Stimulated activated CD8-positive, alpha-beta memory T cell treated with anti-CD3 and anti-CD28 coated beads, Interleukin-4, amount 100 ng/mL, for 4 hours (primary cell): ENCODE measurements at places on chromosomes 1 and 21.
A peak's percentile ranks its signal among the peaks of the same experiment; 100 is the strongest.

- no peak for DNase-seq
Observed at GRCh38 chr1:184672013-184672726, 82.5 kb downstream of the EDEM3 start.

- no peak for DNase-seq
Observed at GRCh38 chr1:41109310-41110197, 88.0 kb upstream of the SLFNL1 start.

- DNase-seq = no peak
Observed at GRCh38 chr1:32743380-32744070, 41.0 kb upstream of the SYNC start.

GRCh38 chr1:173314656-173315055 is 107.5 kb upstream of the TNFSF4 start:
- DNase-seq = no peak

GRCh38 chr1:78728359-78728758 is 78.7 kb downstream of the IFI44 start:
- no peak for DNase-seq

DNA sequence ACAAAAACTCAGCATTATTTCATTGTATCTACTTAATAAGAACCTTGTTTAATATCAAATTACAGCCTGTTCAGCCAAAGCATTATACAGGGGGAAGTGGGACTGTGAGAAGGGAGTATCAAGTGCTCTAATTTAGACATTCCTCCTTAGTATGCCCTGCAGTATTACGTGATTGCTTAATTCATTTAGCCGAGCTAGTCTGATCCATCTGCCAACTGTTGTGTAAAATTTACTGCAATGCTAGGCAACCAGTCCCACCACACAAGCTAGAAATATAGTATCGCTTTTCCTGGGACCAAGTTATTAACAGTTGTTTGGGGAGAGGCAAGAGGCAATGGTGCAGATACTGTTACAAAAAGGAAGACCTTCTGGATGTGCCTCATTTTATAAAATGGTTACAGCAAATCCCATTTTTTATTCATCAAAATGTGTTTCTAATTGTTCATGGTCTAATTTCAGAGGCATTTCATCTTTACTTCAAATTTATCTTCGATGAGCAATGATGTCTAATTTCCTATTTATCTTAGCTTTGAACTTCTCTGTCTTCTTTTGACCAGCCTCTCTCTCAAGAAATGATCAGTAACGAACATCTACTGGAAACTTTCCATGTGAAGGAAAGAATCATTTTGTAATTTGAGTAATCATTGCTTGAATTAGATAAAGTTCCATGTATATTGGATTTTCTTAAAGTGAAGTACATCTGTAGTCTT is 283.3 kb downstream of the DUSP10 start:
- no peak for DNase-seq

GRCh38 chr1:89041119-89041641 is 18.5 kb upstream of the GBP3 start:
- no peak for DNase-seq

- DNase-seq = peak; percentile 14
Observed at GRCh38 chr1:244969355-244970235, 105.3 kb upstream of the HNRNPU start.

- no peak for DNase-seq
Observed at GRCh38 chr1:7745783-7746182, 25.3 kb upstream of the VAMP3 start.

GRCh38 chr1:33167650-33168447 is 14.0 kb downstream of the TRIM62 start:
- DNase-seq = no peak

- no peak for DNase-seq
Observed at GRCh38 chr1:206833106-206833680, 32.2 kb upstream of the IL20 start.

DNA sequence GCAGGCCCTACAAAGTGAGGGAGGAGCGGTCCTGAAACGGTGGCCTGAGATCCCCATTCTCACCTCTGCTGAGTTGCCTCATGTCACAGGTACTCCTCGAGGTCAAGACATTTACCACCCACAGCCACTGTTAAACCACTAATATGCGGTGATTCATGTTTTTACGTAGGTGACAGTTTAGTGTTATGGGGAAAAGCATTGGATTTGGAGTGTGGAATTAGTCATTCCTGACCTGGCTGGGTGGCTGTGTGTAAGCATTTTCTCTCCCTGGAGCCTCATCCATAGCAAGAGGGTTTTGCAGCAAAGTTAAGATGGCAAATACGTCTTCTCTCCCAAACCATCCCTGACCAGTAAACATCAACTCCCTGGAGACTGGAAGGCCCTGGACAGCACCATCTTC is 57.8 kb upstream of the KCNJ6 start:
- DNase-seq = no peak

- no peak for DNase-seq
Observed at GRCh38 chr1:214493126-214493796, 58.1 kb downstream of the PTPN14 start.

GRCh38 chr1:85243372-85243771 is 16.1 kb downstream of the C1orf52 start:
- no peak for DNase-seq

GRCh38 chr1:68173936-68174737 is 58.2 kb downstream of the WLS start:
- DNase-seq = no peak

DNA sequence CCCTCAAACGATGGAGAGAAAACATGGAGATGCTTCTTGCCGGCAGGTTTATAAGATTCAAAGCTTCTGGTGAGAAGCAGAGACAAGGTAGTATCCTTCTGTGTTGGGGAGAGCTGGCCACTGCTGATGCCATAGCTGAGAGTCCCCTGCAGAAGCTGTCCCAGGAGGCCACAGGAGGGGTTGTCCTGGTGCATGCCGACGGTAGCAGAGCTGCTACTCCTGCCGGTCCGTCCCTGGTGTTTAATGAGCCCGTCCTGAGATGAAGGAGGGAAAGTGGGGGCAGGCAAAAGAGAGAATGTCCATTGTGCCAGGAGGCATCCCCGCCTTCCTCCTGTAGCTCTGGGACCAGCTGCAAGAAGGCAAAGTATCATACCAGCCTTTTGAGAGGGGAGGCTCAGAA is 10.4 kb upstream of the C2CD2 start:
- no peak for DNase-seq

- DNase-seq = no peak
Observed at GRCh38 chr1:34359411-34359810, 182.7 kb downstream of the C1orf94 start.

DNA sequence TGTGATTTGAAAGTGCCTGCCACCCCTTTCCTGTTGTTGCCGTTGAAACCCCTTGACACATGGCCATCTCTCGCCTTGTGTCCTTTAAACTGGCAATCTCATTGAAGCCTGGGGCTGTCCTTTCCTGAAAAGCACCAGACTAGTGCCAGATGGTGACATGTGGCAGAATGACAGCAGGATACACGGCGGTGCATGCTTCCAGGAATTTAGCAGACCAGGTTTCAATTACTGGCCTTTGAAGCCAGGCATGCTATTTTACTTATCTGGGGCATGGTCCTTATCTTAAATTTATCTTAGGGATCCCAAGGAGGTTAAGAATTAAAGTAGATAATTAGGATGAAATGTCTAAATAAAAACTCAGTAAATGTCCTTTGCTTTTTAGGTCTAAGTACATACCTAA is 15.2 kb downstream of the PLPPR4 start:
- no peak for DNase-seq

GRCh38 chr1:172121081-172121717 is 279.9 kb downstream of the DNM3 start:
- no peak for DNase-seq

- DNase-seq = no peak
Observed at GRCh38 chr1:235503403-235504121, 690 bp downstream of the B3GALNT2 start.

- no peak for DNase-seq
Observed at GRCh38 chr1:46298387-46298786, 5.0 kb downstream of the LRRC41 start.

GRCh38 chr1:119791377-119791776 is 19.9 kb downstream of the REG4 start:
- DNase-seq = no peak

DNA sequence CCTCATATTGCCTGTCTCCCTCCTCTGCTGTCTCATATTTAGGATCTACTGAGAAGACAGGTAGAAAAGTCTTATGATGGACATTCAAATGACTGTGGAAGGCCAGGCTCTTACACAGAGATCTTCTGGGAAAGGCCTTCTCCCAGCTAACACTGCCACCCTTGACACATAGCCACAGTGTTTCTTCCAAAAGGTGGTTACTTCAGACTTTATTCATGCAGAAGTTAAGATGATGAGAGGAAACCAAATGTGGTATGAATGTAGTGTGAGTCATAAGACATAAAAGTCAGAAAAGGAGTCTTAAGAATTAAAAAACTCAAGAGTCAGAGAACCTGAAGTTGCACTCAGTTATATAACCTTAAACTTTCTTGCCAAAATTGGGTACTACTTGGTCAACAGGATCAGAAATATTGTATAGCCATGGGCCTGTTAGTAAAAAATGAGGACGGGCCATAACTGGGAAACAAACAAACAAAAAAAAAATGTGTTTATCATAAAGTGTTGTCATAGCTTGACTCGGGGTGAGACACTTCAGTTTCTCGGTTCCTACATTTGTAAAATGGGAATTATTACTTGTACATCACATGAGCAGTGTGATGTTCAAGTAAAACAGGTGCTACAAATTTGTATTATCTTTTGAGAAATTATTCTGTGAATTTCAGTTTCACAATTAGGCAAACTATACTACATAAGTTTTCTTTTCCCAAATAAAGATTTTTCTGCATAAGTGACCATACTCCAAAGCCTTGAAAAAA is 1.2 kb upstream of the DENND1B start:
- DNase-seq = no peak

GRCh38 chr1:116496898-116497297 is 73.9 kb downstream of the CD58 start:
- DNase-seq = no peak

GRCh38 chr1:88685259-88685620 is 1.2 kb downstream of the PKN2 start:
- DNase-seq = no peak

- no peak for DNase-seq
Observed at GRCh38 chr1:220990427-220991339, 111.4 kb downstream of the HLX start.

DNA sequence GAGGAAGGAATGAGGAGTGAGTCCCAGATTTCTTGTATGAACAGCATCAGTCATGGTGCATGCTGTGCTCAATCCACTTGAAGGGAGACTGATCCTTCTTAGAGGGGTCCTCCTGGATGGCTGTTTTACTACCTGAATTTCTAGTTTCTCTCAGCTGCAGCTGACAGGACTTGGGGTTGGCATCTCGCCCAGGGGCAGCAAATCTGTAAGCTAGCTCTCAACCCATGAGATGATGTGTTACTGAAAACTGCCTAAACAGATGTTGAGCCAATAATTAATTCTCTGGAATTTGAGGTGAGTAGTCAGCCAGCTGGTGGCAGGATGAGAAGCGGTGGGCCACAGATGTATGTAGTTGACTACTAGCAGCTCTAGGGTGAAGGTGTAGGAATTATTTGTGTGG is 19.6 kb downstream of the BACH1 start:
- DNase-seq = no peak
